ENCODE measurements at places on chromosomes 5 and 9. TPM values are rescaled to one million over a fixed set of nuclear protein-coding genes. Genes with fewer than 3 reads are reported as not detected.
A peak's percentile ranks its signal among the peaks of the same experiment; 100 is the strongest.

DNA sequence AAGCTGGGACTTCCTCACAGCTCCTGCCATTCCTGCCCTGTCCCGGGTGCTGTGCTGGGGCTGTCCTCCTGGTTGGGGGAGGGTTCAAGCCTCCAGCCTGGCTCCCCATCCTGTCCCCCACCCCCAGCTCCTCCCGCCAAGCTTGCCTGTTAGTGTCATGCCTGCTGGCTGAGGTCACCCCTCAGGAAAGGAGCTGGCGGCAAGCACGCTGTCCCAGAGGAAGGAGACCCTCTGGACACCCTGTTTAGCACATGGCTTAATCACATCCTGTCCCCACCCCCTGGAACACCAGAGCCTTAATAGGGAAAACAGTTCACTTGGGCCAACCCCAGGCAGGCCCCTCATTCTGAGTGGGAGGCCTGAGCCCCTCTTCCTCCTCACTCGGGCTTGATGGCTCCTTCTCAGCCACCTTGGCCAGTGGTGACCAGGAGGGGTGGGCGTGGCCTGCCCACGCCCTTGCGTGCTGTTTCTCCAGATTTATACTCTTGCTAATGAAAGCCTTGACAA lies 9.2 kb upstream of the PHYHD1 start:
- H3K4me1 ChIP-seq = peaks cover 57% of the 10 kb centered on the region
- no peaks in the 10 kb centered on the region for H3K27me3 ChIP-seq
- no peak for DNase-seq
- H3K27ac ChIP-seq = no peak overlapping the region
- peaks cover 84% of the 10 kb centered on the region for H3K36me3 ChIP-seq

DNA sequence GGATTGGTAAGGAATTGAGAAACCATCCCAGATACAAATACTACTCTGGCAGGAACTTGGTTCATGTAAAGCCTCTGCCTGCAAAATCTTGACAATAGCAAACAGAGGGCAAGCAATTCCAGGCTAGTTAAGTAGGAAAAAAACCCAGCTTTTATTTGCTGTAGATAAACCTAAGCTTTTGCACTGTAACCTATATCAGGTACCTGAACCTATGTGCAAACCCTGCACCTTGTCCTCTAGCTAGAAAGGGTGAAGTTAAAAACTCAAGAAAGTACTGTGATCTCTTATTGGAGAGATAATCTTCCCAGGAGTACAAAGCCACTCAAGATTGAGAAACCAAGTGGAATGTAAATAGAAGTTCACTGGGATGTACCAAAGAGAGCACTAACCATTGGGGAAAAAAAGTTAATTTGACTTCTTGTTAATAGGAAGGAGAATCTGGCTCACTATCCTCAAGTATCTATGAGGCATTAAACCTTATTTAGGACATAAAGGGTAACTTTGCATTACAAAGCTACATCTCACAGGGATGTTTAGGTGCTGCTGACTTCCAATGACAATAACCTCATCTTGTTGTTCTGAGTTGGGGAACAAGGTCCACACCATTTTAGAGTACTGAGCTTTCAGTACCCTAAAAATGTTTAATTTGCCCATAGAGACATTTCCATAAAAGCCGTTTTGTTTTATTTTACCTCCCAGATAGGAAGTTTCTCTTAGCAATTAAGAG lies 73.8 kb upstream of the PCA3 start:
- H3K27me3 ChIP-seq = peaks cover 37% of the 10 kb centered on the region
- no peak overlapping the region for H3K4me3 ChIP-seq
- peaks cover 6% of the 10 kb centered on the region for H3K4me1 ChIP-seq
- H3K36me3 ChIP-seq = no peaks in the 10 kb centered on the region

DNA sequence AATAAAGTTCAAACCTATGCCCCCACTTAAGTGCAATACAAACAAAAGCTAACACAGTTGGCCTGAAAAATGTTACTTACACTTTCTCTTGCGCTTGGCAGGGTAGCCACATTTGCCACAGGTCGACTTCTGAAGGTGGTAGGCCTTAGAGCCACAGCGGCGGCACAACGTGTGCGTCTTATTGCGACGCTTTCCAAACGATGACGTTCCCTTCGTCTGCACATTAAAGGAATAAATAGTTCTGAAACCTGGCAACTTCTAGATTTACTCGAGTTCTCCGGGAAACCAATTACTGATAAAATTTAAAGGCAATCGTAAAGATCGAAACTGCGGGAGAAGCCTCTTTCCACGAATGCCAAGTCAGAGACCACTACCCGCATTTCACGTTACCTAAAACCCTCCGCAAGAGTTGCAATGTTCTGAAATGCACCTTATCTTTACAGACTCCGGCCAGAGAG lies 602 bp downstream of the RPL37 start:
- H3K4me3 ChIP-seq = peak overlapping the region; percentile 84
- peaks cover 45% of the 10 kb centered on the region for H3K4me1 ChIP-seq
- no peaks in the 10 kb centered on the region for H3K27me3 ChIP-seq
- H3K27ac ChIP-seq = peak overlapping the region; percentile 94

DNA sequence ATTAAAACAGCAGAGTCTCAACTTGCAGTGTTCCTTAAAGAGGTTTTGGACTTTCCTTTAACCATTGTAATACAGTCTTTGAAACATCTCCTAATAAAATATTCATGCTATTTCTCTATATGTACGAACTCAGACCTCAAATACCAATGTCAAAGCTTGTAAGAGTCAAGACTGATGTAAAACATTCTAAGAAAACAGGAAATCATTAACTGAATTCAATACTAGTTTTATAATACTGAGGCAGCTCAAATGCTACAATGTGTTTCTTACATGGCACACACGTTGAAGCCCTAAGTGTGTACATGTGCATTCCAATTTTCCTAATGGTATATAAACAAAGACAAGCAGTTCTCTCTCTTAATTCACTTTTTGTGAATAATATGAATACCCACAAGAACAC lies 11.6 kb downstream of the PSIP1 start:
- no peak for DNase-seq
- H3K4me3 ChIP-seq = no peak overlapping the region
- H3K27me3 ChIP-seq = no peaks in the 10 kb centered on the region
- H3K36me3 ChIP-seq = peaks cover 32% of the 10 kb centered on the region
- peaks cover 24% of the 10 kb centered on the region for H3K4me1 ChIP-seq

GRCh38 chr9:35112257-35113020 lies 3.2 kb downstream of the ATOSB start:
- H3K36me3 ChIP-seq = peaks cover 12% of the 10 kb centered on the region
- H3K27me3 ChIP-seq = no peaks in the 10 kb centered on the region
- no peak for DNase-seq

DNA sequence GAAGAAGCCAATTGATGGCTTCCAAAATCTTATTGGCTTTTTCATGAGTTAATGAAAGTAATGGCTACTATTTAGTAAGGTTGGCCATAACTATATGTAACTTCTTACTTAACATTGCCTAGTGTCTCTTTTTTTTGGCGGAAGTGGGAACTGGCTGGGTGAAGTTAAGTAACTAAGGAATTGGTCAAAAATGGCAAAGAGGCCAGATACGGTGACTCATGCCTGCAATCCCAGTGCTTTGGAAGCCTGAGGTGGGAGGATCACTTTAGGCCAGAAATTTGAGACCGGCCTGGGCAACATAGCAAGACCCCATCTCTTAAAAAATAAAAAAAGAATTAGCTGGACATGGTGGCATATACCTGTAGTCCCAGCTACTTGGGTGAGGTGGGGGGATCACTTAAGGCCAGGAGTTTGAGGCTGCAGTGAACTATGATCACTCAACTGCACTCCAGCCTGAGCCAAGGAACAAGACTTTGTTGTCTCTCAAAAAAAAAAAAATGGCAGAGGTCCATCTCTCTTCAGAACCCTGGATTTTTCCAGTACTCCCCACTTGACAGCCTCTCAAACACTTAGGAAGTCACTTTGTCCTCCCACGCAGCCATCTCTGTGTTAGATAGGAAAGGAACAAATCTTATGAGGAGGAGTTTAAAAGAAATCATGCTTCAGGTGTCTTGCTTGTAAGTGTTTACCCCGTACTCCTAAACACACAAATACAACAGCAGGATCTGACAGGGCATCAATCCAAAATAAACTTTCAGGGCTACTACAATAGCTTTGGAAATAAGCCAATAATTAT lies 75.7 kb downstream of the TEK start:
- H3K4me1 ChIP-seq = no peaks in the 10 kb centered on the region
- no peak for DNase-seq
- H3K27ac ChIP-seq = no peak overlapping the region
- no peaks in the 10 kb centered on the region for H3K36me3 ChIP-seq
- no peaks in the 10 kb centered on the region for H3K27me3 ChIP-seq

DNA sequence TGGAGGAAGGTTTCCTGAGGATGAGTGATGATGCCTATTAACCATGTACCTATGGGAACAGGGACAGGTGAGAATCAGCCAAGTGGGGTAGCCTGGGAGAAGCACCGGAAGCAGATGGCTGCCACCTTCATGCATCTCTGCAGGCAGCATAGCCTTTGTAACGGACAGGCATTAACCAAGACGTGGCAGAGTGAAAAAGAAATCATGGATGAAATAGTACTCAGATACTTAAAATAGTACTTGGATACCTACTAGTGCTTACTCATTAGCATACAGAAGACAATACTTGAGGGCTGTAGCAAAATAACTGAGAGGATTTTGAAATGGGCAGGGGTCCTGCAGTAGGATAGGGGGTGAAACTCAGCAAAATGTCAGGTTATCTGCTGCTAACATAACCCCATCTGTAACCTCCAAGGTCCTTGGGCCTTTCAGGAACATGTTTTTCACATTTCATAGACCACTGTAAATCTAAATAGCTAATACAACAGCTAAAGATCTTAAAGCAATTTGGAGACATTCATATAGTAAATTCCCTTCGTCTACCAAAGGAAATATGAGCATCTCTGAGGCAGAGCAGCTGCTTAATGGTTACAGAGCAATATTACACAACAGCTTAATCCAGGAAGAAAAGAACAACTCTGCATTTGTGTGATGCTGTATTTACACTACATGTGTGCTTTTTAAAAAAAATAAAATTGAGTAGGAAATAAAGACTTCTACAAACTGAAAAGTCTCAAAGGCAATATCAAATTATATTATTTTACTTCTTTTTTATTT lies 154.3 kb downstream of the NFIB start:
- no peak overlapping the region for H3K4me3 ChIP-seq
- H3K36me3 ChIP-seq = no peaks in the 10 kb centered on the region
- H3K27me3 ChIP-seq = no peaks in the 10 kb centered on the region
- DNase-seq = no peak
- no peak overlapping the region for H3K27ac ChIP-seq

GDNF gene
- total RNA-seq = not detected

DNA sequence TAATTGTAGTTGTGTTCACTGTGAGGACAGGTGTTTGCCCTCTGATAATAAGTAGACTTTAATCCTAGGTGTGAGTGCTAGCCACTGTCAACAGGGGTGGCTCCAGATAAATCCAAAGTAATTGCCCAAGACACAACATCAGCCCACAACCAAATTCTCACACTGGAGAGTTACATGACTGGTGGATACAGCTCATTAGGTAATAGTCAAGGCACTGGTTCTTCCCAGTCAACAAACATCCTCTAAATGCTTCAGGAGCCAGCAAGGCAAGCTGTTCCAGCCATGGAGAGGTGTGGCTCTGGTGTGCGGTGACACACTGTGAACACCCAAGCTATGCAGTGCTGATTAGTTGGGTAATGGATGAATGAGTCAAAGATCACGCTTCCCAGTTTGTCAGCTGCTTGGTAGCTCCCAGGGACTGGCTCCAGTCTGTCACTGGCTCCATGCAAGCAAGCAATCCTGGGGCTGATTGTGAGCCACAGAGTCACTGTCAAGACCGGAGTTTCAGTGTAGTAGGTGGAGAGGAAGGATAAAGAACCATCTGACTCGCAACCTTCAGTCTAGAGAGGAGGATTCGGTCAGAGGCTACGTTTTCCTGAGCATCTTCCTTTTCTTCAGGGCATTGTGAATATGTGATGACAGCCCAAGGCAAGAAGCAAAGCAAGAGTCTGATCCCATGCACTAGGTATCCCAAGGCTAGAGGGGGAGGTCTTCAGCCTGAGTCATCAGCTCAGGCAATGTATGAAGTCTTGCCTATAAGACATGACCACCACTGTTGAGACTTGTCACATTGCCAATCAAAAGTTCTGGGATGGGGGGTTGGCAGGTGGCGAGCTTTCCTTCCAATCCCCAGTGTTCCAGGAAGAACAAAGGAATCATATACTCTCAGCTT lies 63.1 kb downstream of the UGCG start:
- H3K27me3 ChIP-seq = no peaks in the 10 kb centered on the region
- H3K4me3 ChIP-seq = no peak overlapping the region
- no peak for DNase-seq
- no peak overlapping the region for H3K27ac ChIP-seq
- H3K4me1 ChIP-seq = peaks cover 13% of the 10 kb centered on the region
- no peaks in the 10 kb centered on the region for H3K36me3 ChIP-seq

THOC3 gene
- total RNA-seq = 32.0 TPM

GRCh38 chr5:112119969-112120368 lies 299.1 kb downstream of the EPB41L4A start:
- no peaks in the 10 kb centered on the region for H3K4me1 ChIP-seq
- no peaks in the 10 kb centered on the region for H3K27me3 ChIP-seq
- no peak overlapping the region for H3K4me3 ChIP-seq
- no peak overlapping the region for H3K27ac ChIP-seq

DNA sequence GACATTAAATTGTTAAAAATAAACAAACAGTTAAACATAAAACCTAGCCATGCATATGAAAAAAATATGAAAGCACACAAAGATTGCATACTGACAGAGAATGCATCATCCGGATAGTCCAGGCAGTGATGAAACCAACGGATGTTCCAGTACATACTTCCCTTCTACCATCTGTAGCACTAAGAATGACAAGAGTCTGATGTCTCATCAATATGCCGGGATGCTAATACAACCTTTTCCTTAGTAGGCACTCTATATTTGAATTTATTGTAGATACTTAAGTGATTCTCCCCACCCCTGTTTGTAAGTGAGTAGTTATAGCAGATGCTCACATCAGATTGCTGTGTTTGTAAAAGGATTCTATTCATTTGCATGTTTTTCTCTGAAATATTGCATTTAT lies 571.2 kb upstream of the WWC1 start:
- H3K27ac ChIP-seq = no peak overlapping the region
- no peak for DNase-seq
- H3K36me3 ChIP-seq = no peaks in the 10 kb centered on the region
- no peaks in the 10 kb centered on the region for H3K27me3 ChIP-seq

PCDHGA8 gene
- total RNA-seq = not detected

- H3K36me3 ChIP-seq = no peaks in the 10 kb centered on the region
- H3K4me1 ChIP-seq = no peaks in the 10 kb centered on the region
- no peak for DNase-seq
- no peak overlapping the region for H3K4me3 ChIP-seq
- H3K27me3 ChIP-seq = no peaks in the 10 kb centered on the region
These were observed 151.9 kb downstream of the NDUFS4 start for GRCh38 chr5:53712327-53712726.

- H3K4me1 ChIP-seq = no peaks in the 10 kb centered on the region
- no peak overlapping the region for H3K4me3 ChIP-seq
- H3K27ac ChIP-seq = no peak overlapping the region
These were observed 203.4 kb downstream of the GADD45G start for GRCh38 chr9:89808076-89808755.

SLCO6A1 gene
- total RNA-seq = not detected

PCDHB4 gene
- not detected for total RNA-seq

CCL27 gene
- not detected for total RNA-seq
